ENCODE measurements at places on chromosomes 2 and 18.

DNA sequence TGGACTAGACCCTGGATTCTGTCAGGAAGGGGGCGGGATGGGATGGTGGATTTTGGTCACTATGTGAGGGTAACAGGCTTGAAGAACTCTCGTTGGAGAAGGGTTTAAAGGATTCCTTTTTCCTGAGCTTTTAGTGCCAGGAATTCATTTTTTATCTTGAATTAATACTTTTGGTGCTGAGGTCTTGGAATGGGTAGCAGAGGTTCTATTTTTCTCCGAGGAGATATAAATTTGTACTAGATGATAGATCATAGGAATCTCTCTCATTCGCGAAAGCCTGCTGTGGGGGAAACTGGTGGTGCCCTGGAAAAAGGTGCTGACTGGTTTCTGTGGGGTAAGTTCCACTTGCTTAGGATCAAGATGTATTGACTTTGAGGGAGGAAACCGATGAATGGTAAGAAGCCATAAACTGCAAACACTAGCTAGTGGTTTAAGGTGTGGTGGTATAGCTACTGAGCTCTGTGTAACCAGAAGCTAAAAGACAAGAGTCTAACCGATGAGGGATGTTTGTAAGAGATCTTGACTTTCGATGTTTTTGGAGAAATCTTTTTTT is 706 bp downstream of the AGPS start:
- DNase-seq, result no peak

DNA sequence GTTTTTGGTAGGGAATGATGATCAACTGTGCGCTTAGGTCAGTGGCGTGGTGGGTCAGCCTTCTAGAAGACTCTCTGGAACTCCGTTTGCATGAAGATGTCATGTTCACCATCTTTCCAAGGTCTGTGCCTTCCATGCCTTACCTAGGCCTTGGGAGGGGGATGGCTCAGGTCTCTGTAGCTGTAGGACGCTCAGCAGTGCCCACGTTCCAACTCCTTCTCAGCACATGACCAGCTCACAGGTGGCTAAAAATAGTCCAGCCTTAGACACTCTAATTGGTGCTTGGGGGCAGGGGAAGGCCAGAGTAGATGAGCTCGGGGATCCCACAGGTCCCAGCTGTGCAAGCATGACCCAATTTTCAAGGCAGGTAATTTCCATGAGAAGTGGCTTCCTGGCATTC is 42.3 kb upstream of the TEX51 start:
- no peak for DNase-seq

- DNase-seq, result no peak
Observed at GRCh38 chr18:50170004-50170403, 24.9 kb downstream of the MYO5B start.

GRCh38 chr2:182179176-182179575 is 193.5 kb downstream of the PPP1R1C start:
- no peak for DNase-seq
